ENCODE measurements at places on chromosomes 12 and 14.

DNA sequence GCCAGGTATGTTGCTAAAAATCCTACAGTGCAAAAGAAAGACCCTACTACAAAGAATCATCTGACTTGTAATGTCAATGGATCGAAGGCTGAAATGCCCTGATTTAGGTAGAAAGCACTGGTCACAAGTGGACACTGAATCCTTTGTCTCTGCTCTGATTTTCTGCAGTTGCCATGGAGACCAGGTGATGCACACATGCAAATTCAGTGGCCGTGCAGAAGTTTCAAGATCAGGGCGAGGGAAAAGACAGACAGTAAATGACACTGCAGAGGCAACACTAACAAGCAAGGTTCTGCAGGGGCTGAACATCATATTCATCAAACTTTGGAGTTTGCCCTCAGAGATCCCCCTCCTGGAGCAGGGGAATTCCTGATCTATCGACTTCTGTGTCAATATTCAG lies 370.3 kb upstream of the TMEM132C start:
- no peak for DNase-seq

DNA sequence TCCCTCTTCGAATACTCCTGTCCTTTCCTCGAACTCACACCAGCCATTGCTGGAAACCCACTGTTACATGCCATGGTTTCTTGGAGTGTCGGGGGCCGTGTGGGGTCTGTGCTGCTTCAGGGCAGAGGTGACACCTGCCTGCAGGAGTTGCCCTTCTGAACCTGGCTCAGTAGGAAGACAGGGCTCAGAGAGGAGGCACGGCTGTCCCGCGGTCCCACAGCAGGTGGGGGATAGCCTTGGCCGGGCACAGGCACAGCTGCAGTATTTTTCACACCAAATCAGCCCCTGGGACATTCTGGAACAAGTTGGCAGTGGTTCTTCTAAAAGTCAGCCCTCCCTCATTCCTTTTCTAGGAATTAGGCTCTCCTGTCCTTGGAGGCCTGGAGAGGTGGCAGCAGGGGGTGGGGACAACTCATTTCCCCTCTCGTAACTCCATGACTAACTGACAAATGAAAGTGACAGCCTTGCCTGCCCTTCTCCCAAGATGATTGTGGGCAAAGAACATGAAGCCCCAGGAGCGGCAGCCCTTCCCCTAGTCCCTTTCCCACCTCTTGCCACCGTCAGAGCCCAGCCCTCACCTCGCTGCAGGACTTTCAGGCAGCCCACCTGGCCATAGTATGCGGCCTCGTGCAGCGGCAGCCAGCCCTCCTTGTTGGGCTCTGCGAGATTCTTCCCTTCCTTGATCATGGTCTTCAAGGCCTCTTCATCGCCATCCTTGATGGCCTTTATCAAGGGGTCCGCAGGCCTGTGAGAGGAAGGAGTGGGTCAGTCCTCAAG lies 22.4 kb downstream of the ASB2 start:
- no peak for DNase-seq

DNA sequence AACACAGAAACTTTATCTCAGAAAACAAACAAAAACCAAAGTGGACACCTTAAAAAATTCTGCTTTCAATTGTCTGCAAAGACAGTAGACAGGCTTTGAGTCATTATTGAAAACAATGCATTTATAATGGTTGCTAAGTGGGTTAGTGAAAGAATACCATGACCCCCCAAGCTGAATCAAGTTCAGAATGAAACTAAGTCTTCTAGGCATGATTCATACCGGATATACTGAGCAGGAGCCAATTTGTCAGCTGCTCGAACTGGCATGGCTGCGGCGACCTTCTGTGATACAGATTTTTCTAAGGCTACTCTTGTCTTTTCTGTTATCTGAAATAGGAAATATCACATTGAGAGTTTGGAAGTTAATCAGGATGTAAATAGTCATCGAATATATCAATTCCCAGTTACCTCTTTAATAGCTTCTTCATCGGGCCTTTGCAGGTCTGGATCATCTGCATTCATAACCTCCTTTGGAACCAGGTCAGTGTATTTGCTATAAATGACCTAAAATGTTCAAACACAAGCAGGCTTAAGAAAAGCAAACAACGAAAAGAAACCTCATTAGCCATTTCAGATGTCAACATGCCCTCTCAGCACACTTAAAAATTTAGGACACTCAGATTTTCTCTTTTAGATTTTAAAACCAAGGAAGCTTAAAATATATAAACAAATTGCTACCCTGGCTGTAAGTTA lies 22.3 kb downstream of the SNW1 start:
- DNase-seq, result no peak

GRCh38 chr14:53882684-53883083 lies 73.9 kb downstream of the BMP4 start:
- no peak for DNase-seq

- no peak for DNase-seq
Observed at GRCh38 chr12:70068743-70069142, 174.5 kb upstream of the CNOT2 start.

- no peak for DNase-seq
Observed at GRCh38 chr14:96256407-96256806, 397 bp downstream of the BDKRB1 start.

DNA sequence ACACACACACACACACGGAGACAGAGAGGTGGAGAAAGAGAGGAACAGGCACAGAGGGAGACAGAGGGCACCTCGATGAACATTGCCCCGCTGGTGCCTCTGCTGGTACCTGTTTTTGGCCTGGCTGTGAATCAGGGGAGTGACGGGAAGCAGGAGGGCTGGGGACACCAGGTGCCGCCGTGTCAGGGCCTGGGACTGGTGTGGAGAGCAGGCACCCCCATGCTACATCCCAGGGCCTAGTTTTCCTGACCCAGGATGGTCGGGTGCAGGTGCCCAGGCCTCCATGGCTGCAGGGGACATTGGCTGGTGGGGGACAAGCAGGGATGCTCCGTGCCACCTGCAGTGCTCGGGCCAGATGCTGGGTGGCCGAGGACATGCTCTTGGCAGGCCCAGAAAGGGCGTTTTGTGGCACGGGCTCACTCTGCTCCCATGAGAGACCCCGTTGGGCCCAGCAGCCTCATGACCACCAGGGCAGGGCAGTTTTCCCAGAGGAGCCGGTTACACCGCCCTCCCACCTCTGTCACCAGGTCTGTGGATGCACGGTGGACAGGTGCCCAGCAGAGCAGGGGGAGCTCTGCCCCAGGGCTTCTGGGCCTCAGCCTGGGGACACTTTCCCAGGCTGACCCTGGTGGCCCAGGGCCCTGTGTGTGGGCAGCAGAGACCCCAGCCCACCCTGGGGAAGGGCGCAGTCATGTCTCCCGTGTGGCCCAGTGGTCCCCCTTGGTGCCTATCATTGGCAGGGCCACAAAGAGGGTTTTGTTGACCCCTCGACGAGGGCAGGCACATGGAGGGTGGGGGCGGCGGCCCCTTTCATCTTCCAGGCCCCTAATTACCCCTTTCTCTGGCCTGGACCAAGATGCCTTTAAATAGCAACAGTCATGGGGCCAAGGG lies 207.5 kb upstream of the RTL1 start:
- no peak for DNase-seq

DNA sequence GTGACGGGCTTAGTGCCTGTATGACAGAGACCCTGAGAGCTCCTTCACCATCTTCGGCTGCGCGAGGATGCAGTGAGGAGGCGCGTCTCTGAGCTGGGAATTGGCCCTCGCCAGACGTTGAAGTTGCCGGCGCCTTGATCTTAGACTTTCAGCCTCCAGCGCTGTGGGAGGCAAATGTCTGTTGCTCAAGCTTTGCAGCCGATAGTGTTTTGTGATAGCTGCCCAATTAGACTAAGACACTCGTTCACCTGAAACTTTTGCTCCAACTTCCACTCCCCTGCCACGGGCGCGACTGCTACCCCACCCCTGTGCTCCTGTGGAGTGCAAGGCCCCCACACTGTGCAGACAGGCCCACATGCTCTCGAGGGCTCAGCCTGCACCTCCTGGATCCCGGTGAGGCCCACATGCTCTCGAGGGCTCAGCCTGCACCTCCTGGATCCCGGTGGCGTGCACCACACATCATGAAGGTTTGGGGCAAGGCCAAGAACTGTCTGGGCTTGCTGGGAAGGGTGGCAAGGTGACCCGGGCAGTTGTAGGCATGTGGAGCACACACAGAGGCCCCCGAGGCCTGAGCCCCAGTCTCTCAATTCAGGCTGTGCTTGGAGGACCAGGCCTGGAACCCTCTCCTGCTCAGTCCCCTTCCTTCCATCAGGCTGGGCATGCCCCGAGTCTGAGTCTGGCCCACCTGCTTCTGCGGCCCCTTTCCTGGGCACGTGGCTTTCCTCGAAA lies 324.6 kb downstream of the TMEM121 start:
- no peak for DNase-seq

DNA sequence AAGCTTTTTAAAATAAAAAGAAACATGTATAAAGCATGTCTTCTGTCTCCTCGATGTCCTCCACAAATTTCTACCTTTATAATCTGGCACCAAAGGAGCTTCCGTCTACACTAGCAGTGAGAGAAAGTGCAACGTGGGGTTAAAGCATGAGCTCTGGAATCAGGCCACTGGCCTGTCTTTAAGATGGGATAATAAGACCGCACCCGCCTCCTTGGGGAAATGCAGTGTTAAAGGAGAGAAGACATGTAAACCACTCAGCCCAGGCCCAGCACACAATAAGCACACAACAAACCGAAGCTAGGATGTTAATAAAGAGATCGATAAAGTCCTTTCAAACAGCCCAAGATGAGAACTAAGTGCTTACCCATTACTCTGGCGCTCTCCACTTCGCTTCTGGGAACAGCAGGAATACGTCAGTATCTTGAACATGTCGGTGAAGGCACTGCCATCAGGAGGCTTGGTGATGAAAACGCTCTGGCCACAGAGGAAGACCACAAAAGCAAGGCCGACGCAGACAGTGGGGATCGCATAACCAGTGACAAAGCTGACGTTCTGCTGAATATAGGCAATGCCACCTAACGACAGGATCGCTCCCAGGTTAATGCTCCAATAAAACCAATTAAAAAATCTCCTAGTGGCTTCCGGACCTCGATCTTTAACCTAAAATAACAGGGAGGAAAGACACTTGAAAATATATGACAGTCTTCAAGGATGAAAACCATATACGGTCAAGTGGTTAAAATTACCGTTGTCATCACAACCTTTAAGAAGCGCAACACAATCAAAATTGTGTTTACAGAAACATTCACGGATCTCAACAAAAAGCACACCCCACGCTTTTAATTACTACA lies 9.1 kb downstream of the SLC15A4 start:
- DNase-seq, result no peak

- no peak for DNase-seq
Observed at GRCh38 chr14:23442721-23443356, 7.4 kb upstream of the MYH7 start.

DNA sequence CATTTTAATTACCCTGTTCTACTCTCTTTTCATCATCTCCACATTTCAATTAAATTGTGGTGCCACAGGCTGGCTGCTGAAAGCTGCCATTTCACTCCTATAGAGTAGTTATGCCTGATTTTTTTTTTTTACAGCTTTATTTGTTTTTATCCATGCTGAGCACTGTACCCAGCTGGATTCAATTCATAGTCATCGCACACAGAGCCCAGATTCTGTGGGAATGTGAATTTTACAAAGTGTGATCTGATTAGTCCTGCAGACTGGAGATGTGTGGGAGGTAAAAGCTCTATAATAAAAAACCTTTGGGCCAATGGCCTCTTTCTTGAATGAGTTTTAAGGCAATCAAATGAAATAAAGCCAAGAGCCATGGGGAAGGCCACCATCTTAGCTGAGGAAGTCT lies 190.2 kb downstream of the ANO4 start:
- no peak for DNase-seq

All from activated CD4-positive, alpha-beta T cell treated with anti-CD3 and anti-CD28 coated beads, Interleukin-2, amount 50 U/mL, for 24 hours (primary cell).